ENCODE measurements at places on chromosomes 2 and 18.

DNA sequence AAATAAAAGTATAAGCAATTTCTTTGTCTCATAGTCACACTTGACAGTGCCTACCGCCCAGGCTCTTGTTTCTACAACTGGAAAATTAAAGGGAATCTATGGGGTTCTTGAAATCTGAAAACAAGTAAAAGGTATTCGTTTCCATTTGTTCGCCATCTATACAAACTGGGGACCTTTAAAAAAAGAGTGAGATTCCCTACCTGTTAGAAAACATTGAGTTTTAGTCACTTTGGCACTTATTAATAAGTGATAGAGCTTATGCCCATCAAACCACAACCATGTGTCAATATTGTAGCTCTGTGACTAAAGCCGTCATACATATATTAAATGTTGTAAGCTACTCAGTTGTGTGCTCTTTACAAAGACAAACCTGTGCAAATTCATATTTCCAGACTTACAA, 13.2 kb downstream of the FN1 start:
- DNase-seq: no peak

DNA sequence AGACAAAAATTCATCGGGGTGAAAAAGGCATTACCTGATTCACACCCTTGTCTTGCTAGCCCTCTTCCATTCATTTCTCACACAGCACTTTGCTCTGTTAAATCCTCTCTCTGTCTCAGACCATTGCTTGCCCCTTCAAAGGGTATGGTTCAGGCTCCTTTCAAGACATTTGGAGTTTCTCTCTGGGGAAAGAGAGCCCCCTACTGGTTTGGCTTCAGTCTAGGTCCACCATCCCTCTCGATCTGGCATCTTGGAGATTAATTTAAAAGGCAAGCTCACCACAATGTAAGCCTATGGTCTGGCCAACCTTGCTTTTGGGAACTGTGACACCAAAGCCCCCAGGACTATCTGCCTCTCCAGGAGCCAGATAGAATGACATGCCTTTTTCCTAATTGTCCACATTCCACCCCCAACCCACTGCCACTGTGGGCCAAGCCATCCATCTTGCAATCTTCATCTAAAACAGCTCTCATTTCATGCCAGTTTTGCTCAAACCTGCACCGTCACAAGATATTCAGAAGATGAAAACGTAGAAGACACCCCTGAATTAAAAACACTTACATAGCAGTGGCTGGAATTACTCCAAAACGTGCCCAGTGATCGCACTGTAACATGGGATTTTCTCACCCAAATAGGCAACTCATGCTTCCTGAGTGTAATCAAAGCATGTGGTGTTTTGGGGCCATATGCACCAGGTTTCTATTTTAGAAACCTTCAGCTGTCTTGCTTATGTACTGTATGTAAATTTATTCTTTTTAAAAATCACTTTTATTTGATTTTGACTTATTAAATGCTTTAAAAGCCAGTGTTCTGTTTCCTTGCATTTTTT, 93.9 kb downstream of the FARSB start:
- no peak for DNase-seq

- DNase-seq: no peak
These were observed 128.6 kb downstream of the ZFP36L2 start for GRCh38 chr2:43097644-43098408.

GRCh38 chr2:24816404-24816803, 23.2 kb downstream of the CENPO start:
- no peak for DNase-seq

DNA sequence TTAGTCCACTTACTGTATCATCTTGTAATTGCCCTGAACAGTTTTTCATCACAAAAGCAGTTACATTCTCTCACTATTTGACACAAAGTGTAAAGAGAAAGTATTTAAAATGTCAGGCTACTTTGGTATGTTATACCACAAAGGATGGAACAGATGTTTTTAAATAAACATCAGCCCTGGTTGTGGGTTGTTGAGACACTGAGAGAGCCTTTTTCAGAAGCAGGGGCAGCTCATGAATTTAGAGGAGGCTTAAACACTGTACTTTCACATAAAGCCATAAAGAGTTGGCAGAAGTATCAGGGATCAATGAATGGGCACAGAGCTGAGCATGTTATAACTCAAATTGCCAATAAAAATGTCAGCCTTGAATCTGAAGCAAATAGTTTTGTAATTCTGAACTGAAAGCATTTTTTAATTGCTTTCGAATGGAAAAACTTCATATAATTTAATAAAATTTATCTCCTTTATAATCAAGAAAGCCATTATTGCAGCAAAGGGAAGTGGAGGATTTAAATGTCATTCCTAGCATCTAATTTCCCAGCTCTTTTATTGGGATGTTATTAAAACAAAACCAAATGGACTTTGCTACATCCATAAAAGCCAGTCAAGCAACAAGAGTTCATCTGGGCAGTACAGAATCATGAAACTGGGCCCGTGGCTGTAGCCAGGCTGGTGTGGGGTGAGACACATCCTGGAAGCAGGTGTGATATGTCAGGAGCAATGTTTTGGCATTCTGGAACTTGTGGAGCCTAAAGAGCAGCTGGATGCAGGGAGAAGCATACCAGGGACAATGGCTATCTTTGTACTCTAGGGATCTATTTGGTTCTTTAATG, 95.1 kb upstream of the NT5C1B start:
- DNase-seq: no peak

GRCh38 chr18:3839581-3839981, 389.6 kb downstream of the TGIF1 start:
- no peak for DNase-seq

GRCh38 chr2:127140538-127140937, 33.6 kb upstream of the BIN1 start:
- DNase-seq: no peak

DNA sequence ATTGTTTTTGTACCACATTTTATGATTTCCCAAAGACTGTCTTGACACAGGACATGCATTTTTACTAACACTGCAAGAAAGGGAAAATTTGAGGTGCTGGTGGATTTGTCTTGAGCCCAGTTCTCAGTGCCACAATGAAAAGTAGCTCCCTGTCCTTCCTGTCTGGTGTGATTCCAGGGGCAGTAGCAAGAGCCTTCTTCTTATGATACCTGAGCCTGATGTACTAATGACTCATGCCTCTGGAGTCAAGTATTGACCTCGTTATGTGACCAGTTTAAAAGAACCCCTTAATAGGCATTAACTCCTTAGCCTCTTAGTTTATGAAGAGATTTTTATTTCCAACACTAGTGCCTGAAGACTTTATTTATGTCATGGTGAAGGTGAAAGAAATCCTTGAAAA, 728.6 kb downstream of the SLC4A3 start:
- DNase-seq: no peak

- no peak for DNase-seq
These were observed 26.6 kb upstream of the PAIP2B start for GRCh38 chr2:71253476-71253875.

- peak; percentile 75 for DNase-seq
These were observed at the start of gene SP5 for GRCh38 chr2:170715062-170715931. SP5 (plus strand) TSS chr2:170715337; CDS start chr2:170715513, 176 bp downstream.

GRCh38 chr2:162839419-162839818, 852 bp upstream of the KCNH7 start:
- DNase-seq: no peak

DNA sequence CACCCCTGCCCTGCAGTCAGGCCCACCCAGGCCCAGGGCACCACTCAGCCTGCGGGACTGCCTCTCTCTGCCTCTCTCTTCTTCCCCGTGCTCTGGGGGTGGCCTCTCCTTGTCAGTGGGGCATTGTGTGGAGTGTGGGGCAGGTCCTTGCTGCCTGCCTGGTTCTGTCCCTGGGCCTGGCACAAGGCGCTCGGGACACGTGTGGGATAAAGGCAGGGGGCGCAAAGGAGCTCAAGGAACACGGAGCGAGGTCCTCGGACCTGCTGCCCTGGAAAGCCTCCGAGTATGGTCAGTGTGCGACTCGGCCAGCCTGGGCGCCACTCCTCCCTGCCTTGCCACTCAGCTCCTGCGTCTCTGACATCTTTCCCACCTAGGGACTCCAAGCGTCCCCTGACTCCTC, 262.2 kb downstream of the HDAC4 start:
- DNase-seq: no peak
